ENCODE measurements at places on chromosomes 12 and 14.

DNA sequence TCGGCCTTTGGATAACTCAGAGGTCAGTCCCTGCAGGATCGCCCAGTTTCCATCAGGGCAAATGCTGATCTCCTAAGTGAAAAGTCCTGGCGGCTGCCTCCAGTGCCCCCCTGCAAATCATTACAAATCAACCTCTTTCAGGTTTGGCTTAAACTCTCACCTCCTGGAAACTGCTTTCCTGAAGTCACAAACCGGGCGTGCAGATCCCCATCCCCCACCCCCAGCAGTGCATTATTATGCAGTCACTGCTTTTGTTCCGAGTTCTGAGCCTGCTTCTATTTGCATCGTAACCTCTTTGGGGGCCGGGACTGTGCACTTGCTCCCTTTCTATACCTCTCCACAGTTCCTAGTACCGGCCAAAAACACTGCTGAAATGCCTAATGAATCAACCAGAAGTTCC, at the start of gene USP44:
Gene USP44, minus strand, starts transcription at position 172 of the 400 bp plus-strand sequence. CDS start 17,220 bp downstream, outside the sequence.
- DNase-seq: no peak

GRCh38 chr14:80584744-80585505, 356.6 kb downstream of the CEP128 start:
- DNase-seq: no peak

GRCh38 chr14:102551995-102552705, 40.3 kb upstream of the RCOR1 start:
- no peak for DNase-seq

- no peak for DNase-seq
Measured at GRCh38 chr14:50762931-50763300, 68.0 kb downstream of the NIN start.

GRCh38 chr12:105555556-105556295, 225.2 kb downstream of the C12orf75 start:
- DNase-seq: no peak

DNA sequence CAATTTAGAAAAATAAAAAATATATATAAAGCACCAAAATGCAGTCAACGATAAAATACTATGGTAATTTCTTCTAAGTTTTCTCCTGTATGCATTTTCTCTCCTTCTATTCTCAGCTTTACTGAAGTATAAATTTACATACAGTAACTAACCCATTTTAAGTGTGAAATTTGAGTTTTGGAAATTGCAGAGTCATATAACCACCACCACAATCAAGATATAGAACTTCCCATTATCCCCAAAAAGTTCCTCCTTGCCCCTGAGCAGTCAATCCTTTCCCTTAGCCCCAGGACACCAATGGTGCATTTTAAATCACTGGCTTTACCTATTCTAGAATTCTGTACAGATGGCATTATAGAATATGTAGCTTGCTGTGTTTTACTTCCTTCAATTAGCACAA, 31.0 kb upstream of the BBS10 start:
- DNase-seq: no peak

GRCh38 chr12:10851243-10851858, 2.1 kb upstream of the PRR4 start:
- DNase-seq: no peak

- no peak for DNase-seq
Measured at GRCh38 chr12:65055859-65056258, 65.2 kb downstream of the WIF1 start.

- peak; percentile 52 for DNase-seq
Measured at GRCh38 chr12:53500142-53500775, 824 bp upstream of the TARBP2 start.

GRCh38 chr12:68287106-68287505, 33.7 kb upstream of the IL22 start:
- DNase-seq: no peak

DNA sequence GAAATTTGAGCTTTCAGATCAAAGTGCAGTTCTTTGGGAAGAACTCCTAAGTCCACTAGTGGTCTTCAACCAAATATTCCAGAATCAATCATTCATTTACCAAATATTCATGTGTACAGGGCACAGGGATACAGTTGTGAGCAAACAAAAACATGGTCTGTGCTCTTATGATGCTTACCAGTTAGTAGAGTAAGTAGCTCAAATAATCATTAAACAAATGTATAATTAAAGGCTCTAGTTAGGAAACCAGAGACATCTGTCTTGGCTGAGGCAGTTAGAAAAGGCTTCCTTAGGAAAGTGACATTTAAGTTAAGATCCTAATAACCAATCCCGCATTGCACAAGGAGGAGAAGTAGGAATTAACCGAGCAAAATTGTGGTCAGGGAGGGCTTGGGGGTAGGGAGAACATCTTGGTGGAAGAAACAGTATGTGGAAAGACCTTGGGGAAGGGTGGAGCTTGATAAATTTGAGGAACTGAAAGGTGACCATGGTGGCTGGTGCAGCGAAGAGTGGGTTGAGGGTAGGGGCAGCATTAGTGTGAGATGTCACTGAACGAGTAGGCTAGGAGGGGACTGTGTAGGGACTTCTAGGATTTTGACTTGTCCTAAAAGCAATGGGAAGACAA, 40.0 kb downstream of the PEBP1 start:
- DNase-seq: no peak

DNA sequence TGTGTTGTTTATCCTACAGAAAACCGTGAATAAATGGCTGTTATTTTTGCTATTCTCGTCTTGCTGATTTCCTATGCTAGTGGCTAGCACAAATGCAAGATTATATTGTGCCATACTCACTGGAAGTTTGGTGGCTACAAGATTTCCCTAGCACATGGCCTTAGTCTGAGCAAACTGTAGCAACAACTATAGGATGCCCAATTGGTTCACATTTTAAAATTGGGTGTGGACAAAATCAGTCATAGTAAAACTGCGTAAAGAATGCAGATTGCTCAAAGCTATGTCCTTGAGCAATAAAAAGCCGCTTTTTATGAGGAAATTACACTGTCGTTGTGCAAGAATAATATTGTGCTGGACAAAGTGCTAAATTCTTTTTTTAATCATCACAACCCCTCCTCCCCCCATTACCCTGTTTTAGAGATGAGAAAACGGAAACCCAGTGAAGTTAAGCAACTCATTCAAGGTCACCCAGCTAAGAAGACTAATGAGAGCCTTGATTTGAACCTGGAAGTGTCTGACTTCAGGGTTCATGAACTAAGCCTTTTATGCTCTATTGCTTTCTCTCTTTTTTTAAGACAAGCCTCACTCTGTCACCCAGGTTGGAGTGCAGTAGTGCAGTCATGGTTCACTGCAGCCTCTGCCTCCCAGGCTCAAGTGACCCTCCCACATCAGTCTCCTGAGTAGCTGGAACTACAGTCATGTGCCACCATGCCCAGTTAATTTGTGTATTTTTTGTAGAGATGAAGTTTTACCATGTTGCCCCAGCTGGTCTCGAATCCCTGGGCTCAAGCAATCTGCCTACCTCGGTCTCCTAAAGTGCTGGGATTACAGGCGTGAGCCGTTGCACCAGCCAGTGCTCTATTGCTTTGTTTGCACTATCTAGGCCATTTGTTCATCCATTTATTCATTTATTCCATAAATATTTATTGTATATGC, 73.6 kb downstream of the SRGAP1 start:
- no peak for DNase-seq

GRCh38 chr12:3747976-3748619, 4.8 kb downstream of the CRACR2A start:
- DNase-seq: no peak

- no peak for DNase-seq
Measured at GRCh38 chr12:120720234-120720986, 5.2 kb upstream of the ACADS start.

GRCh38 chr12:94180558-94181296, 32.4 kb downstream of the PLXNC1 start:
- no peak for DNase-seq

Data from left ventricle myocardium inferior (tissue), 1 donor.